Activated CD4-positive, alpha-beta T cell treated with anti-CD3 and anti-CD28 coated beads for 4 hours (primary cell): ENCODE measurements at places on chromosomes 16 and 17.

GRCh38 chr17:4474093-4474492 is 24.6 kb upstream of the SPNS2 start:
- DNase-seq, result no peak

GRCh38 chr17:48842746-48843145 is 11.9 kb downstream of the CALCOCO2 start:
- no peak for DNase-seq

- DNase-seq, result peak; percentile 68
These were observed 32.7 kb downstream of the CDK5R1 start for GRCh38 chr17:32519228-32520103.

- peak; percentile 87 for DNase-seq
These were observed 4.5 kb upstream of the UNC13D start for GRCh38 chr17:75848523-75849278.

DNA sequence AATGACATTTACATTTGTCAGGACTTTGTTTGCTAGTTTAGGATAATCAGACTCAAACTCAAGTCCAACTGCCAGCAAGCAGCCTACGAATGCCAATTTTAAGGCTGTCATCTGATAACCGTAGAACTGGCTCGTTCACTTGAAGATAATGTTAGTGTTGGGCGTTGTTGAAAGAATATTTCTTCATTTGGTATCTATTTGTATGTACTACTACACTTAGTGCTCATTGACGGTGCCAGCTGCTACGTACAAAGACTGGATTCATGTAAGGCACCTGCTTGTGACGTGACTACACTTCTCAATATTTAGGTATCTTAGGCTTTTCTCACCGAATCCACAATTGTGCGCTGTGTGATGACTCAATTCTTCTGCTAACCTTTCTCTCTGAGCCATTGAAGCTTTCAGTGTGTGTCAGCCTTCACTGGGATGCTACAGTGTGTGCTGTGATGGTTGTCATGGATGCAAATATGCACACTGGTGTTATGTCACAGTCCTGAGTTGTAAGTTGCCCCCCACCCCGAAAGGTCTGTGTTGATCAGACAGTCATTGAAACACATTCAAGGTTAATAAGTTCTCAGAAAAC is 5.7 kb downstream of the ATP2C2 start:
- DNase-seq, result no peak

DNA sequence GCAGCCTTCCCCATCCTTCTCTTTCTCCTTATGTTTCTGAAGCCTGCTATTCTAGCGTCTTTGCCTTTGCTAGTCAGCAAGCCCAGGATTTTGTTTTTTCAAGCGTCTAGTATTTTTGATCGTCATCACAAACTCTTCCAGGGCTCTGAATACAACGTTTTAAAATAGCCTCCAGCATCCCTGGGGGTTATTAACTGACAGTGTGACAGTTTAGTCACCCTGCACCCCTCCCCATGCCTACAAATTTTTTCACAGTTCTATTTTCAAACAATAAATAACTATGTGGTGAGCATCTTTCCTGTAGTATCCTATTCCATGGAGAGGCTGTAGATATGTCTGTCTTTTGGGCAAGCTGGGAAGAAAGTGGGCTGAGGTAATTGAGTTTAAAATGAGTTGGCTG is 280.9 kb downstream of the MAP2K4 start:
- no peak for DNase-seq

DNA sequence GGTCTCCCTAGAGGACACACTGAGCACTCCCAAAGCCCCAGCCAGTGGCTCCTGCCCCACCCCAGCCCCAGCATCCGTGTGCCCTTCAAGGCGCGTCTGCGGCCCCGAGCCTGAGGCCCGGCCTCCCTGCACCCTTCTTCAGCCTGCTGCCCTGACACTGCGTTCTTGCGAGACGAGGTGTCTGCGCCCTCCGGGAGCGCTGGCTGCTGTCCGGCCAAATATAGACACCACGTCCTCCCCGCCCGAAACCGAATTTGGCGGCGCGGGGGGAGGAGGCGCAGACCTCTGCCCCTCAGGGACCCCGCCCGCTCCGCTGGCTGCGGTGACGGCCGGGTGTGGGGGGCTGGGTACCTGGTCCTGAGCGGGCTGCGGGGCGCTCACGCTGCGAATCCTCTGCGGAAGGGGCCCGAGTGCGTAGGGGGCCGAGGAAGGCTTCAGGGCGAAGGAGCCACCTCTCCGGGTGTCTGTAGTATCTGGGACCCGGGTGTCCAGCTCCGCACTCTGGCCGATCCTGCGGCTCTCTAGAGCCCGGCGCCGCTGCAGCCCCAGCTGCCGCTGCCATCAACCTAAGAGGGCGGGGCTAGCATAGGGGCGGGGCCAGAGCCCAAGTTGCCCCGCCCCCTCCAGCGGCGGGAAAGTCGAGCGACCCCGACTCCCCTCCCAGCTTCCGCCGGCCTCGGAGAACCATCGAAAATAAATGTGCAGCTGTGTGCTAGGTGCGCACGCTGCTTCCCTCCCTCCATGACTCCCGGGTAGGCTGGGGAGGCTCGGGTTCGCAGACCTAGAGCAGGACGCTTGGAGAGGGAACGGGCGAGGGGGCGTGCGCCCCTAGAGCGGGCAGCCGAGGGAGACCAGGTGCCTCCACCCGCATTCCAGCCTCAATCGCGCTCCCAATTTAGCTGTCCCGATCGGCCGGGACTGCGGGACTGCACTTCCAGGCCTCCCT is at the start of gene CORO6:
CORO6 (minus strand) TSS at position 576 of the 946 bp plus-strand sequence. CDS start 1,491 bp downstream, outside the sequence.
- peak; percentile 68 for DNase-seq

- no peak for DNase-seq
These were observed 17.5 kb upstream of the ADCY7 start for GRCh38 chr16:50248845-50249244.

- DNase-seq, result no peak
These were observed 72.5 kb downstream of the CMIP start for GRCh38 chr16:81517150-81517499.

GRCh38 chr16:78706637-78707036 is 607.2 kb downstream of the WWOX start:
- DNase-seq, result no peak

DNA sequence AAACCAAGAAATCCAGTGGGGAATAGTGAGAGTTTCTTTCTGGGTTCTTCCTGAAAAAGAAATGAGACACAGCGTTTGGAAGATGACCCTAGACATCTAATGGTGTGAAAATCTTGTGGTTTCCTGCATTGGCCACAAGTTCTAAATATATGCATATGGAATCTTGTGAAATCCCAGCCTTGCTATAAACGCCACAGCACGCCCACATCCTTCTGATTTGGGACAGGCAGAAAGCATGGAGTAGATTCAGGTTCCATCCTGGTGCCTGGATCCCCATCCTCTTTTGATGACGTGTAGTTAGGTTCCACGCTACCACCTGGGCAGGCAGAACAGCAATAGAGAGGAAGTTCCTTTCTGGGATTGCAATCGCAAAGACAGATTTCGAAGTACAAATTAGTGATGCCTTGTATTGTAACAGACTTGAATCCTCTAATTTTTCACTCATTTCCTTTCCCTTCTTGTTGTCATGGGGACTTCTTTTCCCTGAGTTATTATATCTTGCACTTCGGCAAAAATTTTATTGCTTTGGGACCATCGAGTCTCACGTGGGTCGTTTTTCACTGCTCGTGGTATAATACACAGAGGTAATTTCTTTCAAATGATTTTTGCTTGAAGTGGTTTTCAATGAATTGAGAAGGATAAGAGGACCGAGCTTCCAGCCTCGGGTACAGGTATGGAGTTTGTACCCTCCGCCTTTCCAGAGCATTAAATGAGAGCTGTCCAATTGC is 37.6 kb downstream of the HS3ST4 start:
- DNase-seq, result no peak
